ENCODE measurements at places on chromosomes 2 and 18.

DNA sequence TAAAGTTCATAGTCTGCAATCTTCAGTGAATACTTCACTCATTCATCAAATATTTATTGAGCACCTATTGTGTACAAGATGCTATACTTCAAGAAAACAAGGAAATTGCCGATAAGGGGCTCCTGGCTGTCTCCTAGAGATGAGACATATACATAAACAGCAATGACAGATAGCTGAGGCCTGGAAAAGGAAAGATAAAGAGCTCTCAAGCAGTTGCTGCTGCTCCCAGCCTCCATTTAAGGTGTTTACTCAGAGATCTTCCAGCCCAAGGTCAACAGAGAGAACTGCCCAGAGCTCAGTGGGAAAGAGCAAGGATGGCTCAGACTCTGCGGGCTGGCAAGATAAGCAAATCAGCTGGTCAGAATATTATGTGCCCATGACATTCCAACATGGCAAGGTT, 3.3 kb upstream of the SLC14A2 start:
- peaks cover 22% of the 10 kb centered on the region for H3K27me3 ChIP-seq
- H3K4me1 ChIP-seq: no peaks in the 10 kb centered on the region
- H3K36me3 ChIP-seq: no peaks in the 10 kb centered on the region

GRCh38 chr2:30871440-30871839, 64.2 kb upstream of the CAPN13 start:
- H3K36me3 ChIP-seq: peaks cover 3% of the 10 kb centered on the region
- no peak overlapping the region for H3K4me3 ChIP-seq
- no peak for DNase-seq
- H3K27ac ChIP-seq: no peak overlapping the region
- peaks cover 8% of the 10 kb centered on the region for H3K4me1 ChIP-seq
- H3K27me3 ChIP-seq: peaks cover 5% of the 10 kb centered on the region

DNA sequence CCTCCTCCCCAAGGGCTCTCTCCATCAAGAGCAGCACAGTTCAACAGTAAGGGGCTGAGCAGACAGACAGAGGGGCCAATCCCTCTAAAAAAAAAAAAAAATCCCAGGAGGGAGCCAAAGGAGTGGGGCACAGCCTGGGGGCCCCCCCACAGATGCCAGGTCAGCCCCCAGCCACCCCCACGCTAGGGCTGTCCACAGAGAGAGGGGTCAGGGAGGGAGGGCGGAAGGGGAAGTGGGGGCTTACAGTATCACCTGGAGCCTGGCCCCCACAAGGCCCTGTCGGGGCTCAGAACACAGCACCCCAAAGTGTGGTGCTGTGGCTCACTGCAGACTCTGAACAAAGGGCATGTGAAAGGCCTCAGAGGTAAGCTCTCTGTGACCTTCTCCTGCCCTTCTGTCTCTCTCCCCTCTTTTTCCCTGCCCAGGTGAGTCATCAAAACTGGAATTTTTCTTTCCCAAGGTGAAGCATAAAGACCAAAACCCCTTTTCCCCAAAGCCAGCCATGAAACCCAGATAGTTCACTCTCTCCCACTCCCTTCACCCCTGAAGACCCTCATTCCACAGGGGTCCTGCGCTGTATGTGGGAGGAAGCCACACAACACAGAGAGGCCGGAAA, 13.9 kb downstream of the BIN1 start:
- no peak for DNase-seq
- H3K27me3 ChIP-seq: no peaks in the 10 kb centered on the region
- peak overlapping the region; percentile 27 for H3K27ac ChIP-seq
- H3K4me1 ChIP-seq: peaks cover 20% of the 10 kb centered on the region
- no peaks in the 10 kb centered on the region for H3K36me3 ChIP-seq

DNA sequence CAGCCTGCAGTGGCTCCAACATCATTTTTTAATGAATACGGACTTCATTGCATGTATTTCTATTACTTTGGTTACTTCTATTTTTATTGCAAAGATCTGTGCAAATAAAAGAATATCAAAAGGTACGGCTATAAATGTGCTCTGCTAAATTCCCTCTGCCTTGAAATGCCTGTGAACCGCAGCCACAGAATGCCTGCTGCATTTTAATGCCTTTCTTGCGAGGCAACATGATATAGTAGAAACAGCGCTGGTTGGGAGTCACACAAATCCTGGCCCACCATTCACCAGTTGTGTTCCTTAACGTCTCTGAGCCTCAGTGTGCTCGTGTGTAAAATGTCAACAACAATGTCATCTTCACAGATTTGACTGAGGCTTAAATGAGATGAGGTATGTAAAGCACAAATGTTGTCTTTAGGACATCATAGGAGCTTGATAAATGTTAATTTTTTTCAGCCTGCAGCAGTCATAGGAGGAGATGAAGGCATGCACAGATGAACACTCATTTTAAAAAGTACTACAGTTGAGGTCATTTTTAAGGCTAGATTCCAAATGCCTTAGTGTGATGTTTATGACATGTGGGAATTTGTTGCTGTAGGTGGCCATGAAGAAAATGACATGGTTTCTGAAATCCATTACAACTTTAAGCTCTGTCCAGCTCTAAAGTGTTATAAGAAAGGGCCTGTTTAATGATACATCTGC, 187.6 kb upstream of the NRP2 start:
- DNase-seq: no peak
- H3K4me3 ChIP-seq: no peak overlapping the region
- peaks cover 4% of the 10 kb centered on the region for H3K36me3 ChIP-seq
- H3K27me3 ChIP-seq: no peaks in the 10 kb centered on the region
- no peak overlapping the region for H3K27ac ChIP-seq
- H3K4me1 ChIP-seq: peaks cover 14% of the 10 kb centered on the region

DNA sequence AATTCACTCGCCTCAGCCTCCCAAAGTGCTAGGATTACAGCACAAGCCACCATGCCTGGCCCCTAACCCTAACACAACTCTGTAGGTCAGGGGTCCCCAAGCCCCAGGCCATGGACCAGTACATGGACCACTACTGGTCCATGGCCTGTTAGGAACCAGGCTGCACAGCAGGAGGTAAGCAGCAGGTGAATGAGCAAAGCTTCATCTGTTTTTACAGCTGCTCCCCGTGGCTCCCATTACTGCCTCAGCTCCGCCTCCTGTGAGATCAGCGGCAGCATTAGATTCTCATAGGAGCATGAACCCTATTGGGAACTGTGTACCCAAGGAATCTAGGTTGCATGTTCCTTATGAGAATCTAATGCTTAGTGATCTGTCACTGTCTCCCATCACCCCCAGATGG, 201.7 kb downstream of the NRP2 start:
- H3K27me3 ChIP-seq: no peaks in the 10 kb centered on the region
- no peak for DNase-seq
- H3K4me1 ChIP-seq: peaks cover 8% of the 10 kb centered on the region
- H3K4me3 ChIP-seq: no peak overlapping the region

DNA sequence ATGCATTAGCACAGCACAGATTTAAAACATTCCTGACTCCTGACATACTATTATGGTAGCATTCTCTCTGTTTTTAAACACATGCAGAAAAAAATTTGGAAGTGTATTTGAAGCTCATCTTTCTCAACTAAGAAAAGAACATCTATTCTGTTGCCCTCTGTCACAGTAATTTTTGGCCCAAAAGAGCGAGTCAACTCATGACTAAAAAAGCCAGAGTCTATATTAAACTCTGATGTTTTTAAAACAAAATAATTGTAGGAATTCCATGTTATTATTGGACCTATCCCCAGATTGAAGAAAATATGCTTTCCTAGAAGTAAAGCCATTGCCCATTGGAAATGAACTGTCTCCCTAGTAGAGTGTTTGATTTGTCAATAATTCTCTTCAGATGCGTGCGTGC, 96.7 kb downstream of the CRIM1 start:
- H3K27me3 ChIP-seq: no peaks in the 10 kb centered on the region
- H3K4me1 ChIP-seq: peaks cover 5% of the 10 kb centered on the region
- no peak overlapping the region for H3K27ac ChIP-seq
- H3K36me3 ChIP-seq: no peaks in the 10 kb centered on the region
- H3K4me3 ChIP-seq: no peak overlapping the region

GRCh38 chr18:356778-357177, 88.9 kb upstream of the THOC1 start:
- no peaks in the 10 kb centered on the region for H3K27me3 ChIP-seq
- no peak overlapping the region for H3K27ac ChIP-seq
- no peaks in the 10 kb centered on the region for H3K36me3 ChIP-seq

DNA sequence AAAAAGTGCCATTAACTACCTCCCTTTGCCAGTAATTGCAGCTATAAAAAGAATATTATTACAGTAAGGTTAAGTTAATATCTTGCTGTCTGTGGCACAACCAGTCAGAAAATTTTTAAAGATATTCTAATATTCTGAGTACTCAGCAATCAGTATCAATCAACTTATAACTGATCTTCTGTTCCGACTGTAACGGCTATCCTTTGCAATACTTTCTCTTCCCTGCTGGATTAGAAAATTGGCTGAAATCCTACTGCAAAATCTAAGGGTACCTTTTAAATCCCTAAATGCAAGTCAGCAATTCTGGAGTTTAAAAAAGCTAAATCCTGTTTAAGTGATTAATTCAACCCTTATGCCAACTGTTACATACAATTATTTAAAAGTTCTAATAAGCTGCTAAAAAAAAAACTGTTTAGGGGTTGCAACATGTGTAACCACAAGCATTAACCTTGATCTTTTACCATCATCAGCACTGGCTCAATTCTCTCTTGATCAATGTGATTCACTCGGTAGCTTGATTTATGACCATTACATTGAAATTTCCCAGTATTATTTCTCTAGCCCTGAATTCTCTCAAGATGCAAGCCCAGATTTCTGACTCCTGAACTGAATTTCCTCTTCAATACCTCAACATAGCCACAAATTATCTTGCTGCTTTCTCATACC, 20.5 kb downstream of the GAREM1 start:
- H3K27ac ChIP-seq: no peak overlapping the region
- H3K36me3 ChIP-seq: no peaks in the 10 kb centered on the region
- DNase-seq: no peak
- peaks cover 36% of the 10 kb centered on the region for H3K4me1 ChIP-seq
- H3K4me3 ChIP-seq: no peak overlapping the region
- H3K27me3 ChIP-seq: no peaks in the 10 kb centered on the region

DNA sequence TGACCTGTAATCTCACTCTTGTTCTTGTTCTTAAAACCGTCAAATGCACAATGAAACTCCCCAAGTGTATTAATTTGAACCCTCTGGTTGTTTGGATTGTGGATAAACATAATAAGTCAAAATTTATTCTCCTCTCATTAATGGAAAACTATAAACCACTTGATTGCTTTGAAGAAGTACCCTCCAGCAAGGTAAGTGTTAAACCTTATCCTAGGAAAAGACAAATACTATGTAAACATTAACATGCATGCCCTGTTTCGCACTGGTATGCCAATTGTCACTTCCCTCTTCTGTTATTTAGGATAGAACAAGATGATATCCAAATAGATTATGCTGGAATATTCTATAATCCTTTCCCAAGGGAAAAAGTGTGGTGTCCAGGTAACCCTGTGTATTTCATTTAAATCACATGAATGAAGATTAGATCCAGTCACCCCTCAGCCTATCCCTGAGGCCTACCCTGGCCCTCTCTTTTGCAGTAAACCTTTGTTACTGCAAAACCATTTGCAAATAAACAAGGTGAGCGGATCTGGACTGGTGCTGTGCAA, 1.3 kb downstream of the ADI1 start:
- H3K36me3 ChIP-seq: peaks cover 20% of the 10 kb centered on the region
- no peaks in the 10 kb centered on the region for H3K27me3 ChIP-seq
- peaks cover 25% of the 10 kb centered on the region for H3K4me1 ChIP-seq
- peak overlapping the region; percentile 85 for H3K4me3 ChIP-seq

DNA sequence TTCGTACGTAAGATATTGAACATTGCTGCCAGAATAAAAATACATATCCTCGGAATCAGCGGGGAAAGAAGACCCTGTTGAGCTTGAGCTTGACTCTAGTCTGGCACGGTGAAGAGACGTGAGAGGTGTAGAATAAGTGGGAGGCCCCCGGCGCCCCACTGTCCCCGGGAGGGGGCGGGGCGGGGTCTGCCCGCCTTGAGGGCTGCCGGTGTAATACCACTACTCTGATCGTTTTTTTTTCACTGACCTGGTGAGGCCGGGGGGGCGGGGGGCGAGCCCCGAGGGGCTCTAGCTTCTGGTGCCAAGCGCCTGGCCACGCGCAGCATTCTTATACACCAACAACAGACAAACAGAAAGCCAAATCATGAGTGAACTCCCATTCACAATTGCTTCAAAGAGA, 324.0 kb upstream of the REG3G start:
- no peaks in the 10 kb centered on the region for H3K36me3 ChIP-seq
- H3K27ac ChIP-seq: no peak overlapping the region
- H3K27me3 ChIP-seq: no peaks in the 10 kb centered on the region
- no peak for DNase-seq

DNA sequence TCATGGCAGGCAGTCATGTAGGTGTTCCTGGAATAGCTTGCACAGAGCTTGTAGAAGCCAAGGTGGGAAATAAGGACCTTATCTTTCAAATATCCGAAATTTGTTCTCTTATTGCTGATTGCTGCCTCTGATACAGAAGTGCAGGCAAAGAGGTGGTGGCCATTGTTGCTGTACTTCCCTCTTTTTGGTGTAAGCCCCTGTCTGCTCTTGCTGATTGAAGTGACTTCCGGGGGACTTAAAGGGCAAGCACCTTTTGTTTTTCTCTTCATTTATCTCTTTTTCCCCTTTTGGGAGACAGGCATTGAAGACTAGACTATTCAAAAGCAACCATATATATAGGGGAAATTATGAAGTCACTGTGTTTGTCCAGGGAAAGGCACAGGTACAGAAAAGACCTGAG, 131.6 kb upstream of the OTX1 start:
- no peak overlapping the region for H3K4me3 ChIP-seq
- H3K36me3 ChIP-seq: peaks cover 34% of the 10 kb centered on the region
- no peaks in the 10 kb centered on the region for H3K4me1 ChIP-seq
- no peaks in the 10 kb centered on the region for H3K27me3 ChIP-seq
- DNase-seq: no peak

DNA sequence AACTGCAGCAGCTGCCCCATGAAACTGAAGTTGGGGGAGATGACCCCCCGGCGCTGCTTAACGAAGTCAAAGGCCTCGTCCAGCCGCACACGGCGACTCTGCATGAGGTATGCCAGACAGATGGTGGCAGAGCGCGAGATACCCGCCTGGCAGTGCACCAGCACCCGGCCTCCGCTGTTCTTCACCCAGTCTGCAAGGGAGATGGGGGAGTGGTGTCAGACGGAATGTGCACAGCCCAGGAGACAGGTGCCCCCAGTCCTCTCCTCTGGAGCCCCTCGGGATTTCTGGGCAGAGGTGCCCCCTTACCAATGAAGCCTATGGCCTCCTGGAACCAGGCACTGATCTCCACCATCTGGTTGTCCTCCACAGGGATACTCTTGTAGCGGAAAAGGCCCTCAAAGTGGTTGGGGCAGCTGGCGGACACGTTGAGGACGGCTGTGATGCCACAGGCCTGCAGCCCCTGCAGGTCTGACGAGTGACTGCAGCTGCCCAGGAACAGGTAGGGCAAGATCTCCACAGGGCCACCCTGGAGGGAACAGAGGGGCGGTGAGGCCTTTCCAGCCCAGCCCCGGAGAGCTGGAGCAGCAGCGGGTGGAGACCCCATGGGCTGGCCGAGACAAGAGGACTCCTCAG, 1.3 kb downstream of the DUSP2 start:
- no peak for DNase-seq
- peaks cover 46% of the 10 kb centered on the region for H3K27me3 ChIP-seq
- no peak overlapping the region for H3K27ac ChIP-seq

Measured in neural crest cell (in vitro differentiated cells).